ENCODE measurements at places on chromosomes 4 and X. TPM values are rescaled to one million over a fixed set of nuclear protein-coding genes. Genes with fewer than 3 reads are reported as not detected.

GRCh38 chrX:109695637-109696036 is 37.4 kb downstream of the ACSL4 start:
- DNase-seq: no peak

DNA sequence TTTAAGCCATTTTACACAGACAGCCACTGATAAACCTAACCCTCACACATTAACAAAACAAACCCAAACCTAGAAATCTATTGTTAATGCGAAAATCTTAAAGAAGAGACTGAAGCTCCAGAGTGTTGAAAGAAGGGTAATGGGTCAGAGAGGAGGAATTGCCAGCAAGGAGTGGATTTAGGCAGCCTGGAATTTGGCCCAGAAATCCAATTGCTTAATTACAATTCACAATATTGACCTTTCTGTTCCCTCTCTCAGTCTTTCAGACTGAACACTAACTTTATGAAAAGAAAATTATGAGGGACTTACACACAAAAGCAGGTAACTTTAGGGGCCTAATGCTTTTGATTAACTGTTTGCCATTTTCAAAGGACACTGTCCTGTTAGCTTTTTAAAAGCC is 185.2 kb upstream of the GPC4 start:
- DNase-seq: no peak

GRCh38 chr4:39279416-39279815 is 86.7 kb downstream of the RFC1 start:
- no peak for DNase-seq

- no peak for DNase-seq
Measured at GRCh38 chr4:147370473-147370872, 110.4 kb upstream of the EDNRA start.

DNA sequence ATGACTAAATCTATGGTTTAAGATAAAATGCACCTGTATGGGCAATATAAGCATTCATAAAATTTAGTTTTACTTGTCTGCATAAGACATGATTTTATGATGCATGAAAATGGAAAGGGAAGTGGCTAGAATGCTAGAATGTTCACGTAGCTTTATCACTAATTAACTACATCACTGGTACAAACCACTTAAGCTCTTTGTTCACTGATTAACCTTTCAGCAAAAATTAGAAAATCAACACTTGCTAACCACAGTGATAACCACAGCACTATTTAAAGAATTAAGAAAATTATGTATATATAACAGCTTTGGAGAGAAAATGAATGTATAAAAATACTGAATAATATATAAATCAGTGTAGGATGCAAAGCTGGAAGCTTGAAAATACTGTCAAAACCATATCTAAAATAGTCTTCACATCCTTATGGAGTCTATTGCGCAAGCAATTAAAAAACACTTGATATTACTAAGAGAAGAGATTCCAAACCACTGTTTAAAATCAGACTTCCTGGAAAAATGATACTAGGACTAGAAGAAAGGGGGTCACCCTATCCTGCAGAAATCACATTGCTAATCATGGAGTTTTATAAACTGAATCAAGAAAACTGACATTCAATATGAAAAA is 51.9 kb downstream of the EFHC2 start:
- DNase-seq: no peak

ARHGAP36 gene
- polyA plus RNA-seq: 2.8 TPM

MUC7 gene
- 0.11 TPM for polyA plus RNA-seq

KLF8 gene
- polyA plus RNA-seq: 4.8 TPM
